ENCODE measurements at places on chromosomes 4 and X.

GRCh38 chr4:17170131-17170530 lies 271.7 kb upstream of the LDB2 start:
- DNase-seq = no peak

DNA sequence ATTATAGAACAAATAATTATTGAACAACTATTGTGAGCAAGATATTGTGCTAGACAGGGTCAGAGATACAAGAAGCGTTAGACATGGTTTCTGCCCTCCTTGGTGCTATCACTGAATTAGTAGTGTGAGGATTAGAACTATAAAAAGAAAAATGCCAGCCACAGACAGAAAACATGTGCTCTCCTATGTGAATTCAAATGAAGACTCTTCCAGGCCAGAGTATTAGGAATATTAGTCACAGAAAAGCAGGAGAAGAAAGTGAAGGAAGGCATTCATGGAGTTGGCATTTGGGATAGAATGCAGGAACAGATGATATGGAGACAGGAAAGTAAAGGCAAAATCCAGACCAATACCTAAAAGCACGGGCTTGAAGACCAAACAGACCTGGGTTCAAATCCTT lies 179.6 kb upstream of the TENM3 start:
- DNase-seq = peak; percentile 37

GRCh38 chr4:85391589-85392410 lies 83.2 kb upstream of the ARHGAP24 start:
- no peak for DNase-seq

DNA sequence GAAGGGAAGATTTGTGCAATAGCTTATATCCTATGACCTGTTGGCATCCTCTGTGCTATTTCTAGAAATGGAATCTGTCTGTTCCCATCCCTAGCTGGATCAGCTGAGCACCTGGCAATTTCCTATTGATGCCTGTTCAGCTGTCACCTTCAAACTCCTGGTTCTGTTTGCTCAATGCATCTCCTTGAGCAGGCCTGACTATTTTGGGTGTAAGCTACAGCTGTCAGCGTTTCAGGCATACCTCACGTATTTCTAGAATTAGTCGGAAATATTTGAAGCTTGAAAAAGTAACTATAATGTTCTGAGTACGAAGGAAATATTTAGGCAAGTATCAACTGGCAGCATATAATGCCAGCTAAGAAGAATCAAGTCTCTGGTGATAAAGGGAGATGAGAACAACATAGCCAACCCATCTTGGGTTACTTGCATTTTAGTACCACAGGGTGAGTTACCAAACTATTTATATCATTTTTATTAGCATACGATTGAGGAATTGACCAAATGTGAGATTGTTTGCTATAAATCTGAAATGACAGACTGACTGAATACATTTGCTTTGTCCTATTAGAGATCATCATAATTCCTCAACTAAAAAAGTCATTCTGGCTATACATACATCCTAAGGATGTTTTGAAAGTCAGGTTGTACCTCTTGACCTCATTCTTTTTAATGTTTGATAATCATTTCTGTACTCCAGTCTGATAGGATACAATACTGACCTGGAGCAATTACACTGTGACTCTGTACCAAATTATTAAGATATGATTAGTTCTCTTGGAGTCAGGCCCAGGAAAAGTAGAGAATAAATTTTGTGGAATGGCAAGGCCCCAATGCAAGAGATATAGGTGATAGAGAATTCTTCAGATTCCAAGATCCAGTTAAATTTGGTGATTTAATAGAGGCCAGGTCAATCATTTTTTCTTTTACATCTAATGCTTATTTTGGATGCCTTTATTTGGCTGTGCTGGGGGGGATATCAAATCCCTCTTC lies 36.4 kb upstream of the PLAC1 start:
- DNase-seq = peak; percentile 87

GRCh38 chr4:27490315-27490714 lies 629.7 kb downstream of the STIM2 start:
- DNase-seq = no peak

DNA sequence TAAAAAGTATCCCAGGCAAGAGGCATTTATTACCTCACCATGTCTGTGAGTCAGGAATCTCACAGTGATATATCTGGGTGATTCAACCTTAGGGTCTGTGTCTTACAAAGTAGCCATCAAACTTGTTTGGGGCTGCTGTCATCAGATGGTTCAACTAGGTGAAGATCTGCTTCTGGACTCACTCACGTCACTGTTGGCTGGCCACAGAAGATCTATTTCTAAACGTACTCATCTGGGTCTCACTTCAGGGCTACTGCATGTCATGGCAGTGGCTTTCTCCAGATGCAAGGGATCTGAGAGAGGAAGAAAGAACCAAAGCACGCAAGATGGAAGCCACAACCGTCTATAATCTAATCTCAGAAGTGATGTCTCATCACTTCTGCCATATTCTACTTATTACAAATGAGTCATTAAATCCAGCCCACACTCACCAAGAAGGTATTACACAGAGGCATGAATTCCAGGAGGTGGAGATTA lies 267.8 kb upstream of the ANKRD50 start:
- DNase-seq = no peak

DNA sequence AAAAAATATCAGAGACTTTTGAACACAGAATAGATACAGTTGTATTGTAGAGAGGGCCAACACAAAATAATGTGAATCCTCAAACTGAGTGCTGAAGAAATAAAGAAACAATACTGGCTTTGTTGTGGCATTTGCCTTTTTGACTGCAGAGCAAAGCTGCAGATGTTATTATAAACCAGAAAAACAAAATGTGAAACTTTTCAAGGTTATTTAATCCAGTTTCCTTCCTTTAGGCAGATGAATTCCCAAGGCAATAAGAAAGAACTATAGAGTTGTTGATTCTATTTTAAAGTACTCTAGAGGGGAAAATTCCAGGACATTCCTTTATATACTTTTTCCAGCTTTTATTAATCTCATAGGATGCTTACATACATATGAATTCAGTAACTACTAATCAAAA lies 186.8 kb downstream of the NDST4 start:
- no peak for DNase-seq

- DNase-seq = no peak
Measured at GRCh38 chr4:164412246-164412645, 341.7 kb upstream of the SMIM31 start.

DNA sequence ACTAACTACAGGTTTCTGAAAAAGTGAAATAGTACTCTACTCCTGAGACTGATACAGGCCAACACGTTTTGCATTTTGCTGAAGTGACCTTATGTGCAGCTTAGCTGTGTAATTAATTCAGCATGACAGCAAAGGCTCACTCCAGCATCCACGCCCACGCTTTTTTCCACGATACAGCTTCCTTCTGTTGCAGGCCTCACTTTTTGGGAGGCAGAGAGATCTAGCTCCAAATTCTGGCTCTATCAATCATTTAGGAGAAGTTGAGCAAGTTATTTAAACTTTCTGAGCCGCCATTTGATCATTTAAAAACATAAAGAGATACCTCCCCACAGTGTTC lies 160.3 kb downstream of the AFAP1 start:
- DNase-seq = no peak

- no peak for DNase-seq
Measured at GRCh38 chr4:108885211-108885610, 122.4 kb upstream of the ETNPPL start.

DNA sequence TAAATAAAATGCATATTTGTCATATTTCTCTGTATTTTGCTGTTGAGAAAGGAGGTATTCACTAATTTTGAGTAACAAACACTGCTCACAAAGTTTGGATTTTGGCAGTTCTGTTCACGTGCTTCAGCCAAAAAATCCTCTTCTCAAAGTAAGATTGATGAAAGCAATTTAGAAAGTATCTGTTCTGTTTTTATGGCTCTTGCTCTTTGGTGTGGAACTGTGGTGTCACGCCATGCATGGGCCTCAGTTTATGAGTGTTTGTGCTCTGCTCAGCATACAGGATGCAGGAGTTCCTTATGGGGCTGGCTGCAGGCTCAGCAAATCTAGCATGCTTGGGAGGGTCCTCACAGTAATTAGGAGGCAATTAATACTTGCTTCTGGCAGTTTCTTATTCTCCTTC lies 3.3 kb downstream of the HTT start:
- DNase-seq = no peak

DNA sequence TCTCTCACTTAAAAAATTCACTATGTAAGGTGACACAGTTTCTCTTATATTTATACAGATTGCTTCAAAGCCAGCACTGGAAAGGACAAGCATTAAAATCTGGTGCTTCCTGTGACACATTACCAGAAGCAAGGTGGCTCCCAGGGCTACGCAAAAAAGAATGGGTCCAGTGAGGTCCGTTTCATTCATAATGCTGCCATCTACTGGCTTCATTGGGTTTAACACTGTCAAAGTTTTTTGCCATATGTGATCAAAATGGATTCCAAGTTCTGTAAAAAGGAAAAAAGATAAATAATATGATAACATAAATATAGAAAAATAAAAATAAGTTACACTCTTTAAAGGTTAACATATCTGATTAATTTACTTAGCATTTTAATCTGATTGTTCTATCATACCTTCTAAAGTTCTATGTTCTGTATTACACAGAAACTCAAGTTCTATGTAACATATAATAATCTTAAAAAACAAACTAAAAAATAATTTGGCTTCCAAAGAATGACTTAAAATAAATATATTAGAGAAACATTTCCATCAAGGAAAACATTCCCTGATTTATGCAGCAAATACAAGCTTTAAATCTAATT lies 22.1 kb downstream of the YIPF7 start:
- DNase-seq = peak; percentile 62

GRCh38 chr4:77481856-77482255 lies 123.8 kb upstream of the CXCL13 start:
- DNase-seq = no peak

- peak; percentile 43 for DNase-seq
Measured at GRCh38 chr4:53019485-53020382, 157.6 kb downstream of the RASL11B start.

- DNase-seq = no peak
Measured at GRCh38 chrX:119094819-119095218, 22.0 kb downstream of the CT47C1 start.

- DNase-seq = peak; percentile 79
Measured at GRCh38 chr4:164614999-164615398, 138.9 kb upstream of the SMIM31 start.

DNA sequence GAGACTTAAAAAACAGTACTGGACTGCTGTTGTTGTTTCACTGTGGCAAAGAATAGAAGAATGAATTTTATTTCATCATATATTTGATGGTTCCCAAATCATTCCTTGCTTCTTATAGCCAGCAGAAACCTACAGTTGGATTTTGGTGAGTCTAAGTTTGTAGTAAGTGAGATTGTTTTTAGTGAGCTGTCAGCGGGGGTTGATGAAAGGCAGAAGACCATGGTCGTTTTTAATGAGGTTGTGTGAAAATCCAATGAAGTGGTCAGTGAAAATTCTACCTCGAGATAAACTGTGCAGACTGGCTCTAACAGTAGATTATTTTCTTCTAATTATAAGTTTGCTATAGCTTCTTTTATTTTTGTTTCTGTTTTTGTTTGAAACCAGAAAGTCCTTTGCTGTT lies 36.2 kb downstream of the ANAPC4 start:
- no peak for DNase-seq

DNA sequence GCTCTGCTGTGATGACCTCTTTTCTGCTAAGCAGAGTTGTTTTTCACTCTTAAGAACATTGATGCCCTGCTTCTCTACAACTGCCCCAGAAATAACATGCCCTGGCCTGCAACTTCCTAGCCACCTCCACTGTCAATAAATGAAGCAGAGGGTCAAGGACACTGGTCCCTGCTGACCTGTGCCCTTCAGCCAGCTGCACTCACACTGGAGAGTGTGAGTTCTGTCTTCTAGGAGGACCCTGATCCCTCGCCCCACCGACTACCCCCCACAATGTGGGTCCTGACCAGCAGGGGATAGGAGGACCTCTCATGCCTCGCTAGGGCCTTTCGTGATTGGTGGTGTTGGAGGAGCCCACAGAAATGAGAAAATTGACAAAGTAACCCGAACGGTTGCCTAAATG lies 408.1 kb upstream of the GALNT7 start:
- DNase-seq = no peak

- DNase-seq = peak; percentile 3
Measured at GRCh38 chrX:44570522-44570921, 27.9 kb upstream of the FUNDC1 start.

GRCh38 chrX:50093625-50094024 lies 107.2 kb downstream of the AKAP4 start:
- no peak for DNase-seq

DNA sequence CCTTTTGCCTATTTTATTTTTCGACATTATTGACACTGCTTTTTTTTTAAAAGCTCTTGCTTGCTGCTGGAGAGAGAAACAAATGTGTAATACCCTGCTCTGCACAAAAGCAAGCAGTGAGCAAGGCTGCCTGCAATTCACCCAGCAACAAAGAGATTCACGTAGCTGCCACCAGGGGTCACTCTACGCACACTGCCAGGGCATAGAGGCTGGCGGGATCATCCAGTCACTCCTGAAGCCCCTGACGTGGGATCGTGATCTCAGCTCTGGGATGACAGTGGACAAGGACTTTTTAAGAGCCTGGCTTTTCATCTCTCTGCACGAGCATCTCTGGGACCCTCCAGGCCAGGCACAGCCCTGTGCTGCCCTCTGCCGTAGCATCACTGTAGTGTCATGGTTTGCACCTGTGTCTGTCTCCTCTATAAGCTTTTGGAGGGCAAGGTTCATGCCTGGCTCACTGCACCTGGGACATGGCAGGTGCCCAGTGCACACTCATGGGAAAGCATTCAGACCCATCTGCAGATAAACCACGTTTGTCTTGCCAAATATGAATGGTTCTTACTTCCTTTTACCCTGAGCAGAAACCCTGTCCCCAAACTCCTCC lies 19.8 kb downstream of the C4orf50 start:
- DNase-seq = peak; percentile 76

DNA sequence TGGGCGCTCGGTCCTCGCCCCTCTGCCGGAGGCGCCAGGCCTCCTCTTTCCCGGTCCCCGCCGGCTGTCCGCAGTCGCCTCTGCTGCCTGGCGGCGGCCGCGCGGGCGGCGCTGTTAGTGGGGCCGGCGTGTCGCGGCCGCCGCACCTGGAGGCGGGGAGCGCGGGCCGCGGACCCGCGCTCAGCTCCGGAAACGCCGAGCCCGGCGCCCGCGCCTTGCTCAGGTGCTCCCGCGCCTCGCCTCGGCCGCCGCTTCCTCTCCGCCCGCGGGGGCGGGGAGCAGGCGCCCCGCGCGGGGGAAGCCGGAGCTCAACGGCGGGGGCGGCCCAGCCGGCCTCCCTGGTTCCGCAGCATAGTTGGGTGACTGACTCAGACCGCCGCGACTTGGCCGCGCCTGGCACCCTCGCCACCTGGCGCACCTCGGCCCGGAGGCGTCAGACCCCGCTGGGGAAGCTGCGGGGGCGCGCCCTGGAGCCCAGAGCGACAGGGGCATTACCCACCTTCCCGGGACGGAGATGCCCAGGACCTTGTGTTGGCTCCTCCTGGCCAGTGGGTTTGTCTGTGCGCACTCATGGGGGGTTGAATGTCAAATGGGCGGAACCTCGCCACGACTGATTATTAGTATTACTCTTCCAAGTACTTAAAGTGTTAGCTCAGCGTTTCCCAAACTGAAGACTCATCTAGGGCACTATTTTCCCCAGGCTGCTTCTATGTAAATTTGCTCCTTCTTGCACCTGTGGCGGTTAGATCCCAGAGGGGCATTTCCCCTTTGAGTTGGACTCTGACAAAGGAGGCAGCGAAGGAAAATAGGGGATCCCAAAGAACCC lies at the start of gene ARAP2:
Gene ARAP2, minus strand, starts transcription at position 258 of the 826 bp plus-strand sequence. CDS start 15,028 bp downstream, outside the sequence.
- no peak for DNase-seq

GRCh38 chr4:15444879-15445547 lies 17.2 kb downstream of the C1QTNF7 start:
- no peak for DNase-seq

GRCh38 chr4:90220459-90220858 lies 93.3 kb downstream of the CCSER1 start:
- no peak for DNase-seq

- no peak for DNase-seq
Measured at GRCh38 chr4:38859501-38859900, 2.9 kb upstream of the TLR6 start.

GRCh38 chr4:35500812-35501211 lies 743.5 kb downstream of the ARAP2 start:
- DNase-seq = no peak

All from myocyte (in vitro differentiated cells).